ENCODE measurements at places on chromosomes 11 and 22.

- no peak for DNase-seq
These were observed 105.9 kb downstream of the C11orf58 start for GRCh38 chr11:16844268-16844771.

DNA sequence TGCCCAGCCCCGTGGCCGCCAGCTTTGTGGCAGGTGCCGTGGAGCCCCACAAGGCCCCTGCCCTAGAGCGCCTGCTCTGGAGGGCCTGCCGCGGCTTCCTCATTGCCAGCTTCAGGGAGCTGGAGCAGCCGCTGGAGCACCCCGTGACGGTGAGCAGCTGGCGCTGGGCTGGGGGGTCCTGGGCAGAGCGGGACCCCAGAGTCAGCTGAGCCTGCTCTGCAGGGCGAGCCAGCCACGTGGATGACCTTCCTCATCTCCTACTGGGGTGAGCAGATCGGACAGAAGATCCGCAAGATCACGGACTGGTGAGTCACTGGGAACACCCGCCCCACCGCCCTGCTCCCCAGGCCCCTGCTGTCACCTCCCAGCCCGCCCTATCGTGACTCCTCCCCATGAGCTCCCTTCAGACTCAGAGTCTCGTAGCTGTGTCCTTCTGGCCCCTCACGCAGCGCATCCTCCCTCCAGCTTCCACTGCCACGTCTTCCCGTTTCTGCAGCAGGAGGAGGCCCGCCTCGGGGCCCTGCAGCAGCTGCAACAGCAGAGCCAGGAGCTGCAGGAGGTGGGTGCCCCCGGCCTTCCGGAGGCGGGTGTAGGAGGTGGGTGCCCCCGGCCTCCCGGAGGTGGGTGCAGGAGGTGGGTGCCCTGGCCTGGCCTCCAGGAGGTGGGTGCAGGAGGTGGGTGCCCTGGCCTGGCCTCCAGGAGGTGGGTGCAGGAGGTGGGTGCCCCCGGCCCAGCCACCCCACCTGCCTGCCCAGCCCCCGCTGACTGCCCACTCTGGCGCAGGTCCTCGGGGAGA, 4.7 kb downstream of the TCIRG1 start:
- no peak for DNase-seq

GRCh38 chr11:129593098-129593497, 217.4 kb downstream of the BARX2 start:
- no peak for DNase-seq

DNA sequence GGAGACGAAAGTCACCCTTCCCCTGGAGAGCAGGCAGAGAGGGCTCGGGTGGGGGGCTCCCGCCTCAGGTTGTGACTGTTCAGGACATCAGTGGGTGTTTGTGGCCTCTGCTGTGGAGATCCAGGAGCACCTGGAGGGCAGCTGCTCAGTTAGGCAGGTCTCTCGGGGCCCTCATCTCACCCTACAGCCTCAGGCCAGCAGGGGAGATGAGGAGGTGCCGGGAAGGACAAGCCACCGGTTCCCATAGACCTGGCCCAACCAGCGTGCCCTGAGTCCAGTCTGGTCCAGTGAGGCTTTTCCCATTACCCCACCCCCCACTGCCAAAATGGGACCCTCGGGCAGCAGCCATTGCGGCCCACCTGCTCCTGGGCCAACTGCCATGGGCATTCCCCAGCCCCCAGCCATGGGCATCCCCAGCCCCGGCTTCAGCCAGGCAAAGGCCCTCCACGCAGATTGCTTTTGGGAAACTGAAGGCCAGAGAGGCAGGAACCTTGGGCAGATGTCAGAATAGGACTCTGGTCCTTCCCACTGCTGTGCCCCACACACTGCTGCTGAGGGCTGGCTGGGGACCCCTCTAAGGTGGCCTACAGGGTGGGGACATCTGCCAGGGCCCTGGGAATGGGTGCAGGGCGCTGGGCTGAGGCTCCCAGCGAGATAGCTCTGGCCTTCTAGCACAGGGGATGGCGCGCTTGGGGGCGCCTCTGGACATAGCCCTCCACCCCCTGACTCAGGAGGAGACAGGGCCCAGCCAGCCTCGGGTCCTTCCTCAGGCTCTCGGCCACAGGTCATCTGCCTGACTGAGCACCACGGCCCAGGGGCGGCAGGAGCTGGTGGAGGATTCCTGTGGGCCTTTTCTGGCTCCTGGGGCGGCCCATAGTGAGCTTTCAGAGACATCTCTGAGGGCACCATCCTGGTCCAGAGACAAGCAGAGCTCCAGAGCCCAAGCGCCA, 4.8 kb downstream of the PIM3 start:
- no peak for DNase-seq

GRCh38 chr11:5737670-5738392, 1.6 kb downstream of the OR56B1 start:
- DNase-seq: no peak

GRCh38 chr11:1878137-1879031, 13.3 kb downstream of the PRR33 start:
- DNase-seq: no peak
